ENCODE measurements at places on chromosomes 11 and 22. TPM values are rescaled to one million over a fixed set of nuclear protein-coding genes. Genes with fewer than 3 reads are reported as not detected.

The PRRG4 gene
- total RNA-seq = 1.8 TPM

The NPAS4 gene
- total RNA-seq = not detected

The SGSM1 gene
- 0.73 TPM for total RNA-seq

The CHCHD10 gene
- 188 TPM for total RNA-seq

The IL17RA gene
- total RNA-seq = 5.7 TPM

The PANX1 gene
- total RNA-seq = 24.3 TPM

The KCNJ1 gene
- total RNA-seq = not detected

The RIMBP3C gene
- total RNA-seq = 0.24 TPM

The DCDC1 gene
- total RNA-seq = 0.51 TPM

The ZNF74 gene
- total RNA-seq = 5.9 TPM

The PAFAH1B2 gene
- 34.8 TPM for total RNA-seq

The TP53AIP1 gene
- 0.20 TPM for total RNA-seq

The RAB38 gene
- total RNA-seq = 0.81 TPM

The OR5B17 gene
- total RNA-seq = not detected

The GTSE1 gene
- 30.0 TPM for total RNA-seq

The KRTAP5-1 gene
- not detected for total RNA-seq

The NUMA1 gene
- 57.2 TPM for total RNA-seq

The SLC29A2 gene
- 5.7 TPM for total RNA-seq

The USP35 gene
- total RNA-seq = 7.8 TPM

The PEX16 gene
- total RNA-seq = 20.1 TPM

The ACR gene
- 0.11 TPM for total RNA-seq

The ALKBH8 gene
- total RNA-seq = 8.5 TPM

The SPTBN2 gene
- total RNA-seq = 10.3 TPM

The HBB gene
- not detected for total RNA-seq

The GLB1L3 gene
- 0.05 TPM for total RNA-seq

The CASP1 gene
- 0.20 TPM for total RNA-seq

The SAA1 gene
- total RNA-seq = 1.6 TPM

Measured in A549 treated with GW870086 at 1 μM for 4 hours (cell line).